ENCODE measurements at places on chromosomes 4 and X.
A peak's percentile ranks its signal among the peaks of the same experiment; 100 is the strongest.

DNA sequence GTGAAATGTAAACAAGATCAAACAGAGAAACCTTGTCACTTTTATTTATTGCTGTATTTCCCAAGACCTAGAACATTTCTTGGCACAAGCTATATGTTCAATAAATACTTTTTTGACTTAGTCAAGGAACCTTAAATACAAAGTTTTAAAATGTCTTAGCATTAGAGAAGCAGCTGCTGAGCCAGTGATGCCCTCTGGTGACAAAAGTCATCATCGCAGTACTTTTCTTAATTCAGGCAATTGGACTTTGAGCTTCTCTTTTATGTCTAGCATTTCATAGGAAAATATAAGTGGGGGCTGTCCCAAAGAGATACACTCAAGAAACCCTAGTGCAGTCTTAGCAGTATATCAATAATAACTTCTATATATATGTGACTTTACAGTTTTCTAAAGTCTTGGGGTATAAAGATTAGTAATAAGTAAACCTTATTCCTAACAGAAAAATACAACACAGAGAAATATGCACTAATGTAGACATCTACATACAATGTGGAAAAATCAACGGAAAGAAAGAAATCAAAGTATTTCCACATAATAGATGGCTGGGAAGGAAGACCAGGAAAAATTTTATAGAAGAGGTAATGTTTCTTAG lies 118.4 kb downstream of the DTHD1 start:
- H3K27ac ChIP-seq: no peak overlapping the region
- peak; percentile 5 for DNase-seq
- no peak overlapping the region for H3K4me3 ChIP-seq
- no peaks in the 10 kb centered on the region for H3K4me1 ChIP-seq
- H3K27me3 ChIP-seq: no peaks in the 10 kb centered on the region

GRCh38 chr4:99180382-99181070 lies 36.4 kb upstream of the ADH4 start:
- DNase-seq: no peak
- no peaks in the 10 kb centered on the region for H3K4me1 ChIP-seq
- H3K36me3 ChIP-seq: no peaks in the 10 kb centered on the region
- no peak overlapping the region for H3K4me3 ChIP-seq
- no peak overlapping the region for H3K27ac ChIP-seq

DNA sequence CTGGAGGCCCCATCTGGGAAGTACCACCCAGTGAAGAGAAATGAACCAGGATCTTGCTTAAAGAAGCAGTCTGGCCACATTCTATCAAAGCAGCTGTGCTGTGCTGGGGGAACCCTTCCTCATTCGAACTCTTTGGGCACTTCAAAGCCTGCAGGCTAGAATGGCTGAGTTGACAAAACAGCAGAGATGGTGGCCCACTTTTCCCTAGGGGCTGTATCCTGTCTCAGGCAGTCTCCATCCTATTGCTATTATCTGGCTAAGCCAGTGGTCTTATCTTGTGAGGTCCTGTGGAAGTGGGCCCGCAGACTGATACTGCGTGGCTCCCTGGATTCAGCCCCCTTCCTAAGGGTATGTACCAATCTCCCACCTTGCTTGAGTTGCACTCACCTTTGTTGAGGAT lies 114.3 kb downstream of the VSIG4 start:
- H3K4me1 ChIP-seq: no peaks in the 10 kb centered on the region
- no peaks in the 10 kb centered on the region for H3K36me3 ChIP-seq
- H3K27ac ChIP-seq: no peak overlapping the region
- no peaks in the 10 kb centered on the region for H3K27me3 ChIP-seq

- H3K4me1 ChIP-seq: no peaks in the 10 kb centered on the region
- DNase-seq: no peak
- no peaks in the 10 kb centered on the region for H3K27me3 ChIP-seq
- no peak overlapping the region for H3K4me3 ChIP-seq
Measured at GRCh38 chr4:166045457-166045856, 172.4 kb downstream of the TLL1 start.

DNA sequence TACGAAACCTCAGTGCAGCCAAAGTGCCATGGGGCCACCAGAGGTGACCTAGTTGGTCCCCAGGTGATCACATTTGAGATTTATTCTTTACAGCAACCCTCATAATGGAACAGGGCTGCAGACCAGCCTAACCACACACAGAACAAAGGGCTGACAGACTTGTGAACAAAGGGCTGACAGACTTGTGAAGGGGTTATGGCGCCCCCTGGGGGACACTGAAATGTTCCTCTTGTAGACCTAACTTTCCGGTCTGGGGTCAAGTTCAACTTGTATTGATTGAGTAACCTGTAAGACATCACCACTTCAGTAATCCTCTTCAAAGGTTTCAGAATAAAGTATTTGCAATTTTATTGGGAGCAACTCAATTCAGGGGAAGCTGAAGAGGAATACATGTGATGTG lies 175.9 kb upstream of the RPS6KA3 start:
- H3K36me3 ChIP-seq: no peaks in the 10 kb centered on the region
- H3K4me3 ChIP-seq: no peak overlapping the region
- H3K27ac ChIP-seq: no peak overlapping the region
- no peaks in the 10 kb centered on the region for H3K4me1 ChIP-seq
- H3K27me3 ChIP-seq: no peaks in the 10 kb centered on the region

DNA sequence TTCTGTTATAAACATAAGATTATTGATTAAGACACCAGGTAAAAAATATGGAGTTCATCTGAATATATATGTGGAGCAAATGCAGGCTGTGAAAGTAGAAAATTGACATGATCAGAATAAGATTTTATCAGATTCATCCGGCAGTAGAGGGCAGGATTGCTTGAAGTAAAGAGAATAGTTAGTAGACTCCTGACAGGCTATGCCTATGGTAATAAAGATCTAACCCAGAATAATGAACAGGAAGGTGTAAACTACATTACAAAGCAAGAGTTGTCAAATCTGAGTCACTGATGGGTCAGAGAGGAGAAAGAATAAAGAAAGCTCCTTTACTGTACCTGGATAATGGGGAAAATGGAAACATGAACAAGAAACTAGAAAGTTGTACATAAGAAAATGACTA lies 20.8 kb upstream of the TMEM184C start:
- H3K27me3 ChIP-seq: no peaks in the 10 kb centered on the region
- no peaks in the 10 kb centered on the region for H3K36me3 ChIP-seq
- DNase-seq: peak; percentile 11

DNA sequence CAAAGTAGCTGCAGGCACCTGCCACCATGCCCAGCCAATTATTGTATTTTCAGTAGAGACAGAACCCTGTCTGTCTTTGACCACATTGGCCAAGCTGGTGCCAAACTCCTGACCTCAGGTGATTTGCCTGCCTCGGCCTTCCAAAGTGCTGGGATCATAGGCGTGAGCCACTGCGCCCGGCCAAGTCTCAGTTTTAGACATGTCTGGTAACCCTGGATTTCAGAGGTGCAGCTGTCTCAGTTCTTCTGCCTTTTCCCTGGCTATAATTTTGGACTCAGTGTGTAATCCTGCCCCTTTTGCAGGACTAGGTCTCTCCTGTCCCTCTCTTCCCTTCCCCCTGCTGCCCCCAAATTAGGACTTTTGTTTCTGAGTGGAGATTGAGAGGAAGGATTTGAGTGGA lies 46.6 kb downstream of the FAM193A start:
- H3K4me3 ChIP-seq: no peak overlapping the region
- no peak for DNase-seq
- H3K4me1 ChIP-seq: no peaks in the 10 kb centered on the region
- H3K27ac ChIP-seq: no peak overlapping the region

GRCh38 chr4:51840781-51841180 lies 2.2 kb upstream of the DCUN1D4 start:
- H3K27ac ChIP-seq: no peak overlapping the region
- no peaks in the 10 kb centered on the region for H3K36me3 ChIP-seq
- no peak overlapping the region for H3K4me3 ChIP-seq
- H3K27me3 ChIP-seq: no peaks in the 10 kb centered on the region
- no peak for DNase-seq

GRCh38 chr4:87058356-87059073 lies 123.7 kb downstream of the AFF1 start:
- no peak overlapping the region for H3K27ac ChIP-seq
- no peaks in the 10 kb centered on the region for H3K36me3 ChIP-seq
- no peak overlapping the region for H3K4me3 ChIP-seq
- peaks cover 21% of the 10 kb centered on the region for H3K4me1 ChIP-seq

GRCh38 chrX:49003696-49004095 lies 1.6 kb upstream of the GRIPAP1 start:
- no peaks in the 10 kb centered on the region for H3K36me3 ChIP-seq
- no peak overlapping the region for H3K4me3 ChIP-seq
- H3K27me3 ChIP-seq: no peaks in the 10 kb centered on the region
- no peaks in the 10 kb centered on the region for H3K4me1 ChIP-seq
- DNase-seq: no peak

GRCh38 chr4:6177587-6178197 lies 22.7 kb downstream of the JAKMIP1 start:
- no peak overlapping the region for H3K4me3 ChIP-seq
- no peak for DNase-seq
- H3K27ac ChIP-seq: no peak overlapping the region
- H3K27me3 ChIP-seq: no peaks in the 10 kb centered on the region
- H3K4me1 ChIP-seq: no peaks in the 10 kb centered on the region
- H3K36me3 ChIP-seq: no peaks in the 10 kb centered on the region

DNA sequence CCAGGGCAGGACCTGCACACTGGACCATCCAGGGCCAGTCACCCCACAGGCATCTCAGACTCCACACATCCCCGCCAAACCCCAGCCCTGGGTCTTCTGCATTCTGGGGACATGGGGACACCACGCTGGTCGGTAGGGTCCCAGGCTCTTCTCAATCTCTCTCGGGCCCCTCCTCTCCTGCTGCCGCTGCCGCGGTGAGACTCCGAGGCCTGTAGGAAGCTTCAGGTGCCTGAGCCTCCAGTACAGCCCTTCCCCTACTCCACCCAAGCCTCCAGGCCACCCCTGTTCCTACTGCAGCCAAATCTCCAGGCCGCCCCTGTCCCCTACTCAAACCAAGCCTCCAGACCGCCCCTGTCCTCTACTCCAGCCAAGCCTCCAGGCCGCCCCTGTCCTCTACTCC lies 5.5 kb upstream of the ASMT start:
- H3K36me3 ChIP-seq: peaks cover 1% of the 10 kb centered on the region
- no peak for DNase-seq
- H3K4me3 ChIP-seq: no peak overlapping the region
- no peaks in the 10 kb centered on the region for H3K27me3 ChIP-seq
- H3K27ac ChIP-seq: no peak overlapping the region

All from endothelial cell of umbilical vein (primary cell).